AG08396 (cell line): ENCODE measurements at places on chromosomes 3 and 15.

GRCh38 chr3:3782457-3782856, 16.8 kb upstream of the LRRN1 start:
- DNase-seq: no peak

DNA sequence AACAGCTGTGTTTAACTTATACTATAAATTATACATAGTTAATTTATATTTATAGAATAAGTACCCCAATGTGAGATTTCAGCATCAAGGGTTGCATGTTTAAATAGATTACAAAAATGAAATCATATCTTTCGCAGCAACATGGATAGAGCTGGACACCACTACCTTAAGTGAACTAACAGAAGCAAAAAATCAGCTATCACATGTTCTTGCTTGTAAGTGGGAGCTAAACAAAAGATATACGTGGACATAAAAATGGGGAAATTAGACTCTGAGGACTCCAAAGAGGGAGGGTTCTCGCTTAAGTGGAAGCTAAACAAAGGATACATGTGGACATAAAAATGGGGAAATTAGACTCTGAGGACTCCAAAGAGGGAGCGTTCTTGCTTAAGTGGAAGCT, 626.5 kb upstream of the DPPA4 start:
- DNase-seq: no peak

GRCh38 chr3:69439643-69440270, 53.9 kb upstream of the FRMD4B start:
- peak; percentile 10 for DNase-seq

GRCh38 chr3:102059145-102059943, 210.0 kb downstream of the NFKBIZ start:
- no peak for DNase-seq

- DNase-seq: no peak
Measured at GRCh38 chr15:85403745-85404144, 23.3 kb downstream of the AKAP13 start.
